Activated T-helper 1 cell treated with anti-CD3 and anti-CD28 coated beads, Interleukin-12 subunit alpha, Interleukin-12 subunit beta, Interleukin-2, Interleukin-4 antibody, amounts not matched to agents 30 ng/mL and 10 ng/mL and 1 ng/mL, durations not matched to agents 14 hours and 24 hours and 36 hours (primary cell): ENCODE measurements at places on chromosomes 6 and 20.
A peak's percentile ranks its signal among the peaks of the same experiment; 100 is the strongest.

- no peak for DNase-seq
- no peak overlapping the region for H3K27ac ChIP-seq
- no peaks in the 10 kb centered on the region for H3K36me3 ChIP-seq
- H3K4me3 ChIP-seq: no peak overlapping the region
Measured at GRCh38 chr6:2534406-2535042, 216.2 kb downstream of the MYLK4 start.

GRCh38 chr6:44529146-44529905 lies 141.8 kb downstream of the CDC5L start:
- H3K27me3 ChIP-seq: peaks cover 6% of the 10 kb centered on the region
- no peak for DNase-seq
- no peak overlapping the region for H3K27ac ChIP-seq
- no peaks in the 10 kb centered on the region for H3K36me3 ChIP-seq

- DNase-seq: no peak
- H3K4me1 ChIP-seq: no peaks in the 10 kb centered on the region
- H3K27ac ChIP-seq: no peak overlapping the region
- no peaks in the 10 kb centered on the region for H3K36me3 ChIP-seq
Measured at GRCh38 chr6:44008821-44009370, 118.4 kb downstream of the MRPL14 start.

DNA sequence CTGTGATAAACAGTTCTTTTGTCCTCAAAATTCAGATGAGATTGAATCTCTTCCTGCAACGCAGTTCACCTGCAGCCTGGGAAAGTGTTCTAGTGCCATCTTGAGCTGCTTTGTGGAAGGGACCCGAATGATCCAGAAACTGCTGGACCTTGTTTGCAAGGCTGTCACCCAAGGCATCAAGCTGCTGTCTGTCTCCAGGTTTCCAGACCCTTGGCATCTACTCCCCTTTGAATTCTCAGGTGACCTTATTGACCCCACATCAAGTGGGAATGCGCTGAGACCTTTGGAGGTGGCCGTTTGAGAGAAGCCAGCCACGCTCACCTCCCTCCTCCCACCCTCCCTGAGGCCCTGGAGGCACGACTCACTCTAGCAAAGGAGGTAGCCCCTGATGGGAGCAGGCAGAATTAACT lies 112.5 kb downstream of the EDN3 start:
- H3K27ac ChIP-seq: no peak overlapping the region
- no peaks in the 10 kb centered on the region for H3K36me3 ChIP-seq
- peaks cover 17% of the 10 kb centered on the region for H3K27me3 ChIP-seq
- no peak overlapping the region for H3K4me3 ChIP-seq
- H3K4me1 ChIP-seq: no peaks in the 10 kb centered on the region

GRCh38 chr6:102458990-102459389 lies 1065.5 kb downstream of the GRIK2 start:
- no peak for DNase-seq
- no peaks in the 10 kb centered on the region for H3K4me1 ChIP-seq
- no peak overlapping the region for H3K27ac ChIP-seq

DNA sequence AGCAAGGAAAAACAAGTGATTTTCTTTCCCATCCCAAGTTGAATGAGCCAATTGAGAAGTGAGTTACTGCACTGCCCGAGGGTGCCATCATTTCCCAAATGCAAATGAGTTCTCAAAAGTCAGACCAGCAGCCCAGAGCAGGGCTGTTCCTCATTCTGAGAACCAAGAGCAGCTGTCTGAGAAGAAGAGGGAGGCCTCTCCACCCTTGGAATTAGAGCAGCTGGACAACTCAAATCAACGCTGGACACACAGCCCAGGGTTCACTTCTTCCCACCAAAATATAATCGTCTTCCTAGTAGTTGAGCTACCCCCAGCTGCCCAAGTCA lies 4.6 kb upstream of the PREX1 start:
- peaks cover 25% of the 10 kb centered on the region for H3K4me1 ChIP-seq
- H3K27me3 ChIP-seq: peaks cover 15% of the 10 kb centered on the region
- H3K4me3 ChIP-seq: no peak overlapping the region
- H3K36me3 ChIP-seq: no peaks in the 10 kb centered on the region

GRCh38 chr20:3767110-3767426 lies 485 bp downstream of the ADISSP start:
- no peaks in the 10 kb centered on the region for H3K36me3 ChIP-seq
- H3K27me3 ChIP-seq: peaks cover 3% of the 10 kb centered on the region
- H3K4me3 ChIP-seq: peak overlapping the region; percentile 87
- no peak overlapping the region for H3K27ac ChIP-seq
- peaks cover 20% of the 10 kb centered on the region for H3K4me1 ChIP-seq

GRCh38 chr6:111871725-111872400 lies 1.4 kb downstream of the FYN start:
- peaks cover 6% of the 10 kb centered on the region for H3K27me3 ChIP-seq
- H3K36me3 ChIP-seq: peaks cover 43% of the 10 kb centered on the region
- peak; percentile 15 for DNase-seq
- peak overlapping the region; percentile 99 for H3K4me3 ChIP-seq
- peaks cover 60% of the 10 kb centered on the region for H3K4me1 ChIP-seq

DNA sequence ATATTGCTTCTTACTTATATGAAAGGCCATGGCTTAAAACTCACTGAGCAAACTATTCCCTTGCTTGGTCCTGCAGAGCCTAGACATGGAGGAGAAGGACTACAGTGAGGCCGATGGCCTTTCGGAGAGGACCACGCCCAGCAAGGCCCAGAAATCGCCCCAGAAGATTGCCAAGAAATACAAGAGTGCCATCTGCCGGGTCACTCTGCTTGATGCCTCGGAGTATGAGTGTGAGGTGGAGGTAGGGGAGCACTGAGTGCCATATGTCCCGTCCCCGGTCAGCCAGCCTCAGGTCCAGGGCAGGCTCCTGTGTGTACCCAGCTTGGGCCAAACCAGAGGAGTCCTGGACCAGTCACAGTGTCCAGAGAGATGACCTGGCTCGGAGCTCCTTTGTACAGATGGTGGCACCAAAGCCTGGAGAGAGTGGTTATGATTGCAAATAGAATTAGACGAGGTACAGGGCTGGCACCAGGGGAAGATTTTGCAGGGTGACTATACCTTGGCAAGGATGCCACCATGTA lies 21.0 kb downstream of the EPB41L1 start:
- no peak for DNase-seq
- no peak overlapping the region for H3K27ac ChIP-seq
- no peak overlapping the region for H3K4me3 ChIP-seq
- no peaks in the 10 kb centered on the region for H3K36me3 ChIP-seq
- peaks cover 4% of the 10 kb centered on the region for H3K27me3 ChIP-seq

DNA sequence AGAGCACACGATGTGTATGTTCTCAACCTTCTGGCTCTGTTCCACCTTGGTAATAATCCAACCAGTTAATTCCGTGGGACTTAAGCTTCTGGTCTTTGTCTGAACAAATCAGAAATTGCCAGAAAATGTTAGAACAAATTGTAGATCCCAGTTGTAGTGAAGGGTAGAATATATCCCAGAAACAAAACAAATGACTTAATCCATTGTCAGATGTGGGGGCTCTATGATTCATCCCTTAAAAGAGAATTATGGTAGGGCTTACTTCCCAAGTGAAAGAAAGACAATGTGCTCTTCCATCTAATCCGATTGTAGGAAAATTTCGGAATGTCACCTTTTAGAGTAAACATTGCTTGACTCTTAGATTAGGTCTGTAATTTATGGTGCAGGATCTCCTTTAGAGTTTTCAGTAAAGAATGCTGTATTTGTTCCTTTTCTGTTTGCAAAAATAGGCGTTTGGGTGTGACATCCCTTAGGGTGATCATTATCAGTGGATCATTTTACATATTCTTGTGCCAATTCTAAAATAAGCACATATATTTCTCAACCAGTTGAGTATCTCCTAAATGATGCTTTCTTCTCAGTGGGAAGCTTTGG lies 234.5 kb upstream of the ZNF217 start:
- H3K4me1 ChIP-seq: peaks cover 43% of the 10 kb centered on the region
- peak overlapping the region; percentile 84 for H3K4me3 ChIP-seq
- H3K27ac ChIP-seq: peak overlapping the region; percentile 90
- H3K27me3 ChIP-seq: no peaks in the 10 kb centered on the region
